NCI-H1048 (cell line): ENCODE measurements at places on chromosomes 13 and 19.

GRCh38 chr19:11450570-11451326 is 15.3 kb downstream of the PRKCSH start:
- no peak for DNase-seq

GRCh38 chr13:24184265-24184841 is 23.8 kb downstream of the SPATA13 start:
- DNase-seq = no peak

DNA sequence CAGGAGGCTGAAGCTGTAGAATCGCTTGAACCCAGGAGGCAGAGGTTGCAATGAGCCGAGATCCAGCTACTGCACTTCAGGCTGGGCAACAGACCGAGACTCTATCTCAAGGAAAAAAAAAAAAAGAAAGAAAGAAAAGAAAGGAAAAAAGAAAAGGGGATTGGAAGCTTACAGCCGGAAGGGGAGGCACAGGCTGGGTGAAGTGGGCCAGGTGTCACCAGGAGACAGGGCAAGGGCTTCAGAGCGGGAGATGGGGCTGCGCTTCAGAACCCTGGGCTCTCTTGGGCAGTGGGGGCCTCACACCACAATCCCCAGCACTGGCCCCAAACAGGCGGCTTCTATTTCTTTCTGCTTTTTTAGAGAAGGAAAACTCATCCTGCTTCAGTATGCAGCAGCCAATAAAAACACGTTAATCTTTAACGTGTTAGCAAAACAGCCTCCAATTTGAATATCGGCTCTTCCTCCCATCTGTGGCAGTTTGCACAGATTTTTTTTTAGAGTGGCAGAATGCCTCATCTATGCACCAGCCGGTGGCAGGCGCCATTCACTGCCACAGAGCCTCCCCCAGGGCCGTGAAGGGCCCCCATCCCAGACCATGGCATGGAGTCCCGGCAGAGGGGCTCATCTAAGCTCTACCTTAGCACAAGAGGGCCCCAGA is 46.6 kb upstream of the C19orf12 start:
- DNase-seq = no peak

DNA sequence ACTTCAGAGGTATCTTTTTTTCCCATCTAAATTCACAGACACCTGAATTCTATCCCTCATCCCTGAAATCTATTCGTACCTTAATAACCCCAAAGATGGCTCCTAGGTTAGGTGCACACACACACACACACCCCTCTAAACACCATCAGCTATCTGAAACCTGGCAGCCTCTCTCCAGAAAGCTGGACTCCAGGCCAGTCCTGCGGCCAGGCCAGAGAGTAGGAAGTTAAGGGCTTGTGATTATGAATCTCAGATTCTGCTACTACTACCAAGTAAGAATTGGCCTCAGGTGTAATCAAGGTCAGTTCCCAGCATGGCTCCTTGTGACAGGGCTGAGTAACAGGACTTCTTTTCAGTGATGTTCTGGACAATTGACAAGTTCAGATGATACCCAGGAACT is 244.2 kb upstream of the SERP2 start:
- DNase-seq = no peak

GRCh38 chr19:4473763-4474513 is 1.8 kb downstream of the HDGFL2 start:
- DNase-seq = no peak

GRCh38 chr19:5130371-5131030 is 161.6 kb downstream of the KDM4B start:
- no peak for DNase-seq

DNA sequence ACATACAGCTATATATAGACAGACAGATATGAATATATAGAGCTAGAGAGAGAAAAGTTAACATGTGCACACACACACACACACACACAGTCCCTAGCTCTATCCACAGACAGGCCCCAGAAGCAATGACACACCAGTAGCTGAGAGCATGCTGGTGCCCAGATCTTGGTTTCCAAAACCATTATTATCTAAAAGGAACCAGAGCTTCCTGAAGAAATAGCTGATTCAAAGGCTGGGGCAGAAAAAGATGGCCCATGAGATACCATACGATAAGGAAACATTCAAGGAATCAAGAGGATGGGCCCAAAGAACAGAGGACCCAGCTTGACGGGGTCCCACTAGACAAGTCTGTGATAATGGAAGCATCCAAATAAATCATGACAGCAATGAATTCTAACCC is 53.4 kb downstream of the ABCC4 start:
- no peak for DNase-seq

GRCh38 chr19:50555450-50556281 is 12.6 kb downstream of the LRRC4B start:
- no peak for DNase-seq

DNA sequence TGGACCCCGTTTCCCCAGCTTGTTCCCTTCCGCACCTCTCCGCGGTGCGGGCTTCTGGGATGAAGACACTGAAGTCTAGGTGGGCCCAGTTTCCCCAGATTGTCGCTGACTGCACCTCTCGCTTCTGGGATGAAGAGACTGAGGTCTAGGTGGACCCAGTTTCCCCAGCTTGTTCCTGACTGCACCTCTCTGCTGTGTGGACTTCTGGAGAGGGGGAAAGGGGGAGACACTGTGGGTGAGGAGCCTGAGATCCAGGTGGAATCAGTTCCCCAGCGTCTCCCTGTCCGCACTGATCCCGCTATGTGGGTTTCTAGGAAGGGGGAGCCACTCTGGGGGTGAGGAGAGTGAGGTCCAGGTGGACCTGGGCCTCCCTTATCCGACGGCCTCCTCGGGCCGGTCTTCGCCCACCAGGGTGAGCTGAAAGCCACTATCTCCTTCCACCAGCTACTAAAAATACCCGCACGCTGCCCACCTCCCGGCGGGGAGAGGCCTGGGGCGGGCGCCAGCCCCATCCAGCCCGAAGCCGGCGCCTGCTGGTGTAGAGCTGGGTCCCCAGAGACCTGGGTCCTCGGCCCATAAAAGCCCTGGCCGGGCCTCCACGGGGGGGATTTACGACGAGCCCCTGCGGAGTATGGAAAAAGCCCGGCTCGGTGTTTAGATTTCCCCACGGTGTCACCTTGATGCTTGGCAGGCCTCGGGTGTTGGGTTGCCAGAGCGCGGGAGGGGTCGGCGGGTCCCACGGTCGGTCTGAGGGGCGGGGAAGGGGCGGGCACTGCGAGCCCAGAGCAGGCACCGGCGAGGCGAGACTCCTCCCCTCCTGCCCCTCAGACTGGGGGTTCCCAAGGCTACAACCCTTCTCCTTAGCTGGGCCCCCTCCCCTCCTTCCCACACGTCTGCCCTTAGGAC is 10.6 kb downstream of the FUT6 start:
- DNase-seq = no peak

GRCh38 chr13:21949818-21950429 is 279.1 kb downstream of the FGF9 start:
- no peak for DNase-seq

DNA sequence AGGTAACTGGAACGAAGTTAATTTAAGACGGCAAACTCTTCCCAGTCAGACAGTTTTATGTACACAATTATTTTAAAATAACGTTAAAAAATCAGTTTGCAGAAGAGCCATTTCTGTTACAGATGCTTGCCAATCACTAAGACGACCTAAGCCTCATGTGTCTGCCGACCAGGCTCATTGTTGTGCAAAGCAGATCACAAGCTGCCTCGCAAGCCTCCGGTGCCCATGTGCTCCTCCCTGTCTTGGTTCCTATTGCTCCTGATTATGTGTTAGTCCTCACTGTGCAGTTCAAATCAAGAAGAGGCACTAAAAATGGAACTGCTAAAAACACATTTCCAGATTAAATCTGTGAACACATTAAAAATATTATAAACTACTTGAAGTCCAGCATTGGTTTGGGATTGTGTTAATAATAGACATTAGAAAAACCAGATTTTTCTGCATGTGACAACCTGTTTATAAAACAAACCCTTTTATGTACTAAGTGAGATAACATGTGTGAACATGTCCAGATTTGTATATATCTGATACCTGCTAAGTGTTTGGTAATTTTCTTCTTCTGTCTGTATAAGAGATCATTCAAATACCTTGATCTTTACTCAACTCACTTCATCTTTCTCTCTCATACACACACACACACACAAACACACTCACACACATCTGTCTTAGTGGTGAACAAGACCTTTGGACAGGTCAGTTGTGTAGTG is 81.9 kb upstream of the SLC15A1 start:
- no peak for DNase-seq

- DNase-seq = no peak
Measured at GRCh38 chr13:101149735-101150384, 266.4 kb downstream of the NALCN start.

- no peak for DNase-seq
Measured at GRCh38 chr19:54462655-54463530, 685 bp downstream of the LENG9 start.

- no peak for DNase-seq
Measured at GRCh38 chr13:21735701-21736401, 65.0 kb downstream of the FGF9 start.

DNA sequence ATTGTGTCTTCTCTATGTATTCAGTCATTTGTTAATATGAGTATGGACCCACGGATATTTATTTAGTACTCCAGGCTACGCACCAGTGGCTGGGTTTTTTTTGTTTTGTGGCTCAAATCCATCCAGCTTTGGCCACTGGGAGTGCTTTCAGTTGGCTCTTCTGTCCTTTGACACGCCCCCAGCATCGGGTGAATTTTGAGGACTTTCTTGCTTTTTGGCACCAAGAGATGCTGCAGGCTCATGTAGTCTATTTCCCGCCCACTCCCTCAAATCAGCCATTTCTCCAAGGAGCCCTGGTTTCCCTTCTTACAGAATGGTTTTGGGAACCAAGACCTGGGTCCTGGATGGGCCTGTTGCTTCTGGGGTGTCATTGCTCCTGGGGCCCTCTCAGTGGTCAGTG is 55.8 kb downstream of the SMARCA4 start:
- DNase-seq = no peak

DNA sequence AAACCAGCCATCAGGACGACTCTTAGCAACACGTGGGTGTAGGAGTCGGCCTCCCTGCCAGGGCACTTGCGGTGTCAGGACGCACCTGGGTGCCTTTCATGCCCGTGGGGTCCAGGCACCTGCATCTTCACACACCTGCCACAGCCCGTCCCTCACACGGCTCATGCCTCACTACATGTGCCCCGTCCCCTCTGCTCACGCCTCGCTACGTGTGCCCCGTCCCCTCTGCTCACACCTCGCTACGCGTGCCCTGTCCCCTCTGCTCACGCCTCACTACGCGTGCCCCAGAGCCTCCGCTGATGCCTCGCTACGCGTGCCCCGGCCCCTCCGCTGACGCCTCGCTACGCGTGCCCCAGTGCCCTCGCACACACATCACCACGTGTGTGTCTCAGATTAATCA is 58.0 kb upstream of the F7 start:
- no peak for DNase-seq

DNA sequence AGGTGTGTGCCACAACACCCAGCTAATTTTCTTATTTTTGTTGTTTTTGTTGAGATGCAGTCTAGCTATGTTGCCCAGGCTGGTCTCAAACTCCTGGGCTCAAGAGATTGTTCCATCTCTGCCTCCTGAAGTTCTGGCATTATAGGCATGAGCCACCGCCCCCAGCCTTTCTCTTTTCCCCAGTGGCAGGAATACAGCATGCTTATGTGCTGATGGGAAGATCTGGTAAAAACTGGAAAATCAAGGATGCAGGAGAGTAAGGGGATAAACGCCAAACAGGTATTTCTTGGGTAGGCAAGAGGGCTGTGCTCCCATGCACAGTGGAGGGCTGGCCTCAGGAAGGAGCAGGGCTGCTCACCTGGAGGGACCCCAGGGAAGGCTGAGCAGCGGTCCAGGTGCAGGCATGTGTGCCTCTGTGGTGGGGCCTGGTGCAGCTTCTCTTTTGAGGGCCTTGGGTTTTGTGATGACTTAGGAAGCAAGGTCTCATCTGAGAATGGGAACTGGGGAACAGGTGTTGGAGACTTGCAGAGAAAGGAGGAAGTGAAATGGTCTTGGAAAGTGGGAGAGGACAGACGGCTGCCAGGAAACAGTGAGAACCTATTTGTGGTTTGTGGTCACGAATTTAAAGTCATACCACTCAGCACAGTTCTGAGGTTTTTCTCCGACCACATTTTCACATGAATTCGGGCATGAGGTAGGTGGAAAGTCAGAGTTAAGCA is 106.5 kb downstream of the TEX26 start:
- DNase-seq = no peak

DNA sequence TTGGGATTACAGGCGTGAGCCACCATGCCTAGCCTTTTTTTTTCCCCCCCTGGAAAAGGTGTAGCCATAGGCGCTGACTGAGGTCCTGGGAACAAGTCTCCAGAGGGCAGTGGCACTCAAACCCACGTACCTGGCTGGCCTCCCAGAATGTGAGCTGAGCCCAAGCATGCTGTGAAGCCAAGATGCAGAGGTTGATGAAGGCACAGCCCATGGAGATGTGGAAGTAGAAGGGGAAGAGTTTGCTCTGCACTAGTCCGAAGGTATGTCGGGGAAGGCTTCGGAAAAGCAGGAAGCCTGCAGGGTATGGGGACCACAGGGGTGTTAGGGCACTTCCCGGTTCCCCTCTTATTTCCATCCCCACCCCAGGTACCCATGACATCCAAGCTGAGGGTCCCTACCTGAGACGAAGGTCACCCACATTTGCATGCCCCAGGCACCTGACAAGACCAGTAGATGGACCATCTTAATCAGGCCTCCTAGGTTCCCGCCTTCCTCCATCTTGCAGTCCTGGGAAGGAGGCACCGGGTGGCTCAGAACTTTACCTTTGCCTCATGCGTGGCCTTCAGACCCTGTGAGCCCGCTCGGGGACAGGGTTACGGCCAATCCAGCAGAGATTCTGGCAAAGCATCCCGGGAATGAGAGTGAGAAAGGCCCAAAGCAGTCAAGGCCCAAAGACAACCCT is 805 bp downstream of the TMEM205 start:
- no peak for DNase-seq

- DNase-seq = no peak
Measured at GRCh38 chr13:44785401-44785800, 203.9 kb downstream of the NUFIP1 start.

- DNase-seq = no peak
Measured at GRCh38 chr13:85528491-85529217, 270.6 kb downstream of the SLITRK6 start.

DNA sequence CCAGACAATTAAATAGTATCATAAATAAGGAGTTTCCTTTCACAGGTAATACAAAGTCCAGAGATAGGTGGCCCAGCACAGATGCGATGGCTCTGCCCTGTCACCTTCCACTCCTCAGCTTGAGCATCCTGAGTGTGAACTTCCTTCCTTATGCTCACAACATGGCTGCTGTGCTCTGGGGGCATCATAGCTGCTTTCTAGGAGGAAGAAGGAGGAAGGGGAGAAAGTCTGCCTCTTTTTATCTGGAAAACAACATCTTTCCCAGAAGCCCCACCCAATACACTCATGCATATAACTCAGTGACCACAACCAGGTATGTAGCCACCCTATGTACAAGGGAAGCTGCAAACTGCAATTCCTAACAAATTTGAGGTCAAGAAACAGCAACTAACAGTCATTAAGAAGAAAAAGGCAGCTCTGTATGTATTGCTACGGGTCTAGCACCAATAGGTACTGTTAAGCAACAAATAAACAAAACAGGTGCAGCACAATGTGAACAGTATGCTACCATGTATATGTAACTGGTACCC is 201.2 kb upstream of the UBL3 start:
- DNase-seq = no peak

- no peak for DNase-seq
Measured at GRCh38 chr19:858868-859843, at the start of gene CFD. TSS of gene CFD (plus strand) at chr19:859664. CDS start at chr19:859690, 26 bp downstream.
